ENCODE measurements at places on chromosomes 1 and 21.

DNA sequence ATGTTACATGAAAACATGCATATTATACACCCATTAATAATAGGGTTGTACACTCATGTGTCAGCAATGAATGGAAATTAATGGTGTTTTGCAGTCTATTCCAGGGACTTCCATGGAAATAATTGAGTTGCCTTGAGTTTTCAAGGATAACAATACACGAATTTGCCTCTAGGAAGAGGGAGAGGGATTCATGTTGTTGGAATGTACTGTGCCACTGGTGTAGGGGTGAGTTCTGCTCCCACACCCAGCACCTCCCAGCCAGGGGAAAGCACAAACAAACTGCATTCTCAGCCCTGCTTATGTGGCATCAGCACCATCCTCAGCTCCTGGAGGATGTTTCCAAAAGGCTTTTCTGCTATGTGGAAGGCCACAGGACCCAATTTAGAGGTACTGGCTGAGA lies 57.8 kb downstream of the BCAR3 start:
- no peak for DNase-seq

DNA sequence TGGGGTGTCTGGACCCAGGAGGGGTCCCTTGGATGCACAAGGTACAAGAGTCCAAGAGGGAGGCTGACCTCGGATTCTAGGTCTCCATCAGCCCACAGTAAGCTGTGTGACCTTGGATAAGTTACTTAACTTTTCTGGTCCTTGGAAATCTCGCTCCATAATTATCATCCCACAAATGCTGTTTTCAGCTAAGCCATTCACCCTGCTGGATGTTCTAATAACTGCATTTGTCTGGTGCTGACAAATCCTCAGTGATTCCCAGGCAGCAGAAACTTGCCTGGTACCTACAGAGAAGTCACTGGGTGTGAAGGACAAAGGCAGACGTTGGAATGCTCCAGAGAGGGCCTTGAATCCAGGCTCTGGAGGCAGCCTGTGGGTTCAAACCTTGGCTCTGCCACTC lies 89.7 kb downstream of the IGSF21 start:
- no peak for DNase-seq

DNA sequence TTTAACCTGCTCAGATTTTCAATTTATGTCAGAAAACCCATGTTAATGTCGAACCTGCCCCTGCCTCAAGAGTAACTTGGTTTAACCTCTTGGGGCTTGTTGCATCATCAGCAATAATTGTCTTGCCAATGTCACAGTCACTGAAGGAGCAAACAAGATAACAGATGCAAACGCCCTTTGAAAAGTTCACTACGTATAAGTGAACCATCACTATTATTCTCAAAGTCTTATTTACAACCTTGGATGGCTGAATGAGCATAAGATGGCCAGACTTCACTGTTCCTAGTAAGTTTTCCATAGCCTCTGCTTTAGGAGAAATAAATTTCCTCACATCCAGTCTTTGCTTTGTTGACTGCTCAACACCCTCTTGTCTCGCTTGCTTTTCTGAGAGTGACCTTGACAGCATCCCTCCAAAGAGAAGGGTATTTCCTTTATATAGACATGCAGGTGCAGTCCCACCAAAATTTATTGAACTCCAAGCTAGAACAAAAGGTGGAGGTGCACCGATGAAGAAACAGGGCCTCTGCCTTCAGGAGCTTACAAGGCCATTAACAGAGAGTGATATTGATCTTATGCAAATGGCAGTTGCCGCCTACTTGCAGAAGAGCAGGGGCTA lies 749 bp upstream of the LRIG2 start:
- no peak for DNase-seq

DNA sequence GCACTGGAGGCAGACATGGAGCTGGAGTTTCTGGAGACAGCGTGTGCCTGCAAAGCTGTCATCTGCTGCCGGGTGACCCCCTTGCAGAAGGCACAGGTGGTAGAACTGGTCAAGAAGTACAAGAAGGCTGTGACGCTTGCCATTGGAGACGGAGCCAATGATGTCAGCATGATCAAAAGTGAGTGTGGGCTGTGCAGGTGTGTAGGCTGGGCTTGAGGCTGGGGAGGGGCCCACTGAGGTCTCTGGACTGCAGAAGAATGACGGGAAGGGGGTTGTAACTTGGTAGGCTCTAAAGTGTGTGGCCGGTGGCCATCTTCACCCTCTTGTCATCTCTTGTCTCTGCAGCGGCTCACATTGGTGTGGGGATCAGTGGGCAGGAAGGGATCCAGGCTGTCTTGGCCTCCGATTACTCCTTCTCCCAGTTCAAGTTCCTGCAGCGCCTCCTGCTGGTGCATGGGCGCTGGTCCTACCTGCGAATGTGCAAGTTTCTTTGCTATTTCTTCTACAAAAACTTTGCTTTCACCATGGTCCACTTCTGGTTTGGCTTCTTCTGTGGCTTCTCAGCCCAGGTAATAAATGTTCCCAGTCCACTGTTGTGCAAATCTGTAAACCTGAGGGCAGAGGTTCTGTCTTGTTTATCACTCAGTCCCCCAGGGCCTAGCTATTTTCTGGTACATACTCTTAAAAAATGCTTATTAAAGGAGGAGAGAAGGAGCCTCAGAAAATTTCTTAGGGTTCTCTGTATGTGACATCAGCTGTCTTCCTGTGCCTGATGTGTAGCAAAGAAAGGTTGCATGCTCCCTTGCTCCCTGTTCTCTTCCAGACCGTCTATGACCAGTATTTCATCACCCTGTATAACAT lies 19.9 kb downstream of the ATP8B2 start:
- DNase-seq = peak; percentile 21

DNA sequence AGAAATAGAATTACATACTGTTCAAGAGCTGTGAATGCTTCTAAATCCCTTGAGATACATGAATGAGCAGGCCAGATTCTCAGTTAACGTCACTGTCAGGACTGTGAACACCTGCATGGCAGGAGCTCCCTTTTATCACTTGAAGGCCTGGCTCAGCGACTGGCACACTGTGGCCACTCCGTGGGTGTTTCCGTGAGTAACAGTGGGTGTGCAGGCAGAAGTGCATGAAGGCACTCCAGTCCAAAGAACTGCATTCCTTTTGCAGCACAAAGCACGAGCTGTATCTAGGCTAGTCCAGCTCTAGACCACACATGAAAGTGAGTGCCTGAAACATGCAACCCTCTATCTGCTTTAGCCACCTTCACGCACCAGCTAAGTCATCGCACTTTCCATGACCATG lies 9.6 kb upstream of the SIM2 start:
- DNase-seq = no peak

GRCh38 chr21:36491209-36491910 lies 11.4 kb upstream of the CLDN14 start:
- no peak for DNase-seq

GRCh38 chr1:184426278-184426674 lies 39.4 kb downstream of the C1orf21 start:
- no peak for DNase-seq

DNA sequence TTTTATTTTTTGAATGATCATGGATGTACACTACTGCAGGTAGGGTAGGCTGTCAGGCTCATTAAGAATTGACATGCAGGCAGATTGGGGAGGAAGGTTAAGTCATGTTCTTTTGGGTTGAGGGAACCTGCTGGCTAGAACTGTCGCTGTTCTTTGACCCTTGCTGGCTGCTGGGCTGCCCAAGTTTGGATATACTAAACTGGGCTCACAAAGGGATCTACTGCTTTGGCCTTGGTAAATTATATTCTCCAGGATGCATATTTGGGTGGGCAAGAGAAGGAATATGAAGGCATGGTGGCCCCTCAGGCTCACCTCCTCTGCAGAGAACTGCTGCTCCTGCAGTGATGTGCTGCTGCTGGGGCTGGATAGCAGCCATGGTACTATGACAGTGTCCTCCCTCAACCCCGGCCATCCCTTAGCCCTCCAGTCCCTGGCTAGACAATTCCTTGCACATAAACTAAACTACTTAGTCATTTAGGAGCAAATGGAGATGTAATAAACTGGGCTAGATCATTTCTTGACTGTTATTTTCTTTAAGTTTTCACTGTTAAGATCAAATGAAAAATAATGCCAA lies 6.1 kb downstream of the ATP1A1 start:
- DNase-seq = no peak

DNA sequence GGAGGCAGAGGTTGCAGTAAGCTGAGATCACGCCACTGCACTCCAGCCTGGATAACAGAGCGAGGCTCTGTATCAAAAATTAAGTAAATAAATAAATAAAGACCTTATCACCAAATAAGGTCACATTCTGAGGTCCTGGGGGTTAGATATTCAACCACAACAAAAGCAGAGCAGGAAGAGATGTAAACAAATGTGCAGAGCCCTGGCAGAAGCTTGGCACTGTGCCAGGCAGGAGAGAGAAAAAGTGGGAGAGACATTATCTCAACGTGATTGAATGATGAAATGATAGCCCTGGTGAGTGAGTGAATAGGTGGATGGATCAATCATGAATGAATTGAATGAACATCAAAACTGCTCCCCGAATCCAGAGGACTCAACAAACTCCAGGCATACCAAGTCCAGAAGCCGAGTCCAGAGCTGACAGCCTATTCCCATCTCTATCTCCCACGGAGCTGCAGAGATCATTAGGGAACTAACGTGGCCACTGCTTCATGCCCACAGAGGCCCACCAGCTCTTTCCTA lies 150.7 kb downstream of the TOMM20 start:
- no peak for DNase-seq

- DNase-seq = no peak
These were observed 37.3 kb downstream of the RGS4 start for GRCh38 chr1:163106364-163106987.

DNA sequence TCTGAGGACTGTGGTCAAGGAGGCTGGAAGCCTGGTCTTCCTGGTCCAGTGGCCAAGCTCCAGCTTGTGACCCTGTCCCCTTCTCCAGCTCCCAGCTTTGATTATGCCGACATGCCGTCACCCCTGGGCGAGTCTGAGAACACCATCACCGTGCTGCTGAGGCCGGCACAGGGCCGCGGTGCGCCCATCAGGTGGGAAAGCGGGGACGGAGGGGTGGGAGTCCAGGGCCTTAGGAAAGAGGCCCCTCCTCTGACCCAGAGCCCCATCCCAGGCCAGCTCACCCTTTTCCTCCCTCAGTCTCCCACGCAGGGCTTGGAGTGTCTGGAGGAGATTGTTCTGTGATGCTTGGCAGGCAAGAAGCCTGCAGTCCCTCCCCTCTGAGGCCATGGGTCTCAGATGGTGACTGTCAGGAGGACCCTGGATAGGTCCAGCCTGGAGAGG lies 43.6 kb downstream of the PTPRU start:
- no peak for DNase-seq

GRCh38 chr1:244735404-244735803 lies 82.5 kb downstream of the DESI2 start:
- no peak for DNase-seq

DNA sequence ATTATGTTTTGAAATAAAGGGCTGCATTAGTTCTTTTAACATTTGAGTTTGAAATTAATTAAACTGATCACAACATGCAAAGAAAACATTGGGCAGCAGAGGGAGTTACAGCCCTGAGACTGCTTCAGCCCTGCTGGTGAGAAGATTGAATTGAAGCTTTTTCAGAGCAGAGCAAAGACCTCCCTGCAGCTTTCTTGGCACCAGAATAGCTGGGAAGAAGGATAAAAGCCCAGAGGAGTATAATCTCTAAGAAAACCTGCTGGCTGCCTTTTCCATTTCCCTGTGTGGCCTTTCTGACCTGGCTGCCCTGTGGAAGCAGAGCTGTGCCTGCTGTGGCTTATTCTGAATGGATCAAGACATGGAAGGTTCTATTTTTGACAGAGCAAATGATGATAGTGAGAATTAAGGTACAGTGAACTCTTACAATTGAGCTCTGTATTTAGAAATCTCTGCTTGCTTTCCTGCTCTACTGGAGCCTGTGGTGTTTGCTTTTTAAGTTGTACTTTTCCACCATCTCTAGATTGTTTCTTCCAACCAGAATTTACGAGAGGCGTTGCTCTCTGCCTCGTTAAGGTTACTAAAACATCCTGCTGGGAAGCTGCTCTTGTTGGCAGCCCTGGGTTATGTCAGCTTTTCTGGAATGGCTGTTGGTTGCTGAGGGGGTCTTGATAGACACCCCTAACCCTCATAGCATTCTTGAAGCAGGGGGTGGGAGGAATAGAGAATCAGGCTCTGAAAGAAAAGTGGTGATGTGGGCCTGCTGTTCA lies 9.9 kb downstream of the SNRPE start:
- peak; percentile 45 for DNase-seq

DNA sequence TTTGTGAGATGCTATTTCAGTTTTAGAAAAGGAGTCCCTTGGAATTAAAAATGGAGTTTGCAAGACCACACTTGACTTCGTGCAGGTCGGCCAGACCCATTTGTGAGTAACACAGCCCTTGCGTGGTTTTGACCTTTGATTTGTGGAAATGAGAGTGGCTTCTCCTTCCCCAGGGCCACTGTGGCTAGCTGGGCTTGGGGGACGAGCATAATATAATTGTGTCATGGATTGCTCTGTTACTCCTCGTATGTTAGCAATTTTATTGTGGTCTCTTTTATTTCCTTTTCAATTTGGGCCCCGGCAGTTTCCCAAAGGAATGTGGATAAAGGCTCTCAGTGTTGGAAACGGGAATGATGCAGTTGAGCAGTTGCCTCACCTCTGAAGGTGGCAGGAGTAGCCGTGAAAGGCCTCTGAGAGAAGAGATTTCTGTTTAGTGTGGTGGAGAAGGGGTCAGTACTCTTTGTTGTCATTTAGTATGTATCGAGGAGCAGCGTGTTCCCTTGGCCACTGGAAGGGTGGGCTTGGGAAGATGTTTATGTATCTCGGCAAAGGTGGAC lies 194.6 kb downstream of the PBX1 start:
- no peak for DNase-seq

- DNase-seq = no peak
These were observed 116.8 kb upstream of the GORAB start for GRCh38 chr1:170414989-170415709.

DNA sequence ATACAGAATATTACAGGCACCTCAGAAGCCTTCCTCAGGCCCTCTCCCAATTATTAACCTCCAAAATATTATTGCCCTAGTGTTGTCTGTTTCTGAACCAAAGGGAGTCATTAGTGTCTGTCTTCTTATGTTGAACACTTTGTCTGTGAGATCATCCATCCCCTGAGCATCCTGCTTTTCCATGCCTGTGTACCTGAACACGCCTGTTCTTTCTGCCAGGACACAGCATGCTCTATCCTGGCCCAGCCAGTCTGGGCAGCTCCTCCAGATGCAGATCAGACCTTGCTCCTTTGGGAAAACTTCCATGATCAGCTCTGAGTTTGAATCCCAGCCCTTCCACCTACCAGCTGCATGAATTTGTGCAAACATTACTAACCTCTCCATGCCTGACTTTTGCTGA lies 11.0 kb upstream of the CDC42 start:
- no peak for DNase-seq
